DMS153 (cell line): ENCODE measurements at places on chromosomes 4 and X.

- DNase-seq, result no peak
These were observed 260.4 kb downstream of the GALNTL6 start for GRCh38 chr4:172073590-172073989.

- DNase-seq, result no peak
These were observed 51.0 kb upstream of the NHSL2 start for GRCh38 chrX:71859637-71860036.

- DNase-seq, result no peak
These were observed 71.1 kb downstream of the CRMP1 start for GRCh38 chr4:5821665-5822358.

DNA sequence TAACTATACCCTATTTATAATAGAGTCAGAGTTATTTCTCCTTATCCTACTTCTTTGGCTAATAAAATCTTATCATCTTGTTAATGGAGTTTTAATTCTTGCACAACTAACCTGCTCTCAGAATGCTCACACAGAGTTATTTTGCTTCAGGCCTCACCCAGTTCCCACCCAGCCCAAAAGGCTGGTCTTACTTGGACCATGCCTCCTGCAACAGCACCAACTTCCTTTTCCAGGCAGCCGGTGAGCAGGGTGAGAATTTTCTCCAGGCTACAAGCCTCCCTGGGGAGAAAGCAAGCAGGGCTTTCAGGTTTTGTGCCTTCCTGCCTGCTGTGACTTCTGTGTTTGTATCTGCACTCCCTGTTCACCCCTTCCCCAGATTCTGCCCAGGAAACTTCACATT, 29.1 kb upstream of the BANK1 start:
- DNase-seq, result no peak

GRCh38 chr4:114694770-114695169, 96.2 kb downstream of the UGT8 start:
- DNase-seq, result no peak
